Right atrium auricular region (tissue), 2 donors: ENCODE measurements at places on chromosomes 2 and 18. TPM values are rescaled to one million over a fixed set of nuclear protein-coding genes. Genes with fewer than 3 reads are reported as not detected.

IL37 gene
- total RNA-seq, result not detected

AOX1 gene
- total RNA-seq, result 48.2 TPM

DNA sequence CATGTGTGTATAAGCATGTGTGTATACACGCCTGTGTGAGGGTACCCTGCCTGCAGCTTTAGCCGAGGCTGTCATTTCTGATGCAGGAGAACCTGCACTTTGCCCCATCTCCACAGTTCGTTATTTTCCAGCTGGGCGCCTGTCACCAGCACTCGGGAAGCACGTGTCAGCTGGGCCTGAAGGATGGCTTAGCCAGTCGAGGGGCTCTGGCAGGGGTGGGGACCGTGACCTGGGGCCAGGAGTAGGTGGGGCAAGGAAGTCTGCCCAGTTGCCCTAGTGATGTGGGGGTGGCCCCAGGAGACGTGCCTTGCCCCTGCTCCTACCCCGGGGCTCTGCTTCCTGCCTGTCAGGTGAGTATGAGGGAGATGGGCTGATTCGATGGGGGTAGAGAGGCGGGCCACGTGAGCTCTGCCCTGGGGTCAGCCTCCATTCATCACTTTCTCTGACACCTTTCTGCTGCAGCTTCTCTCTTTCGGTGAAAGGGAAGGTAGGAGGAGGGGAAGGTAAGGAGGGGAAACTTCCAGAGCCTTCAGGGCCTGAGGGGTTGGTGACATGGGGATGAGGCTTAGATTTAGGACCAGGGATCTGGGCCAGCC lies 130.6 kb upstream of the SKOR2 start:
- DNase-seq, result no peak

DNA sequence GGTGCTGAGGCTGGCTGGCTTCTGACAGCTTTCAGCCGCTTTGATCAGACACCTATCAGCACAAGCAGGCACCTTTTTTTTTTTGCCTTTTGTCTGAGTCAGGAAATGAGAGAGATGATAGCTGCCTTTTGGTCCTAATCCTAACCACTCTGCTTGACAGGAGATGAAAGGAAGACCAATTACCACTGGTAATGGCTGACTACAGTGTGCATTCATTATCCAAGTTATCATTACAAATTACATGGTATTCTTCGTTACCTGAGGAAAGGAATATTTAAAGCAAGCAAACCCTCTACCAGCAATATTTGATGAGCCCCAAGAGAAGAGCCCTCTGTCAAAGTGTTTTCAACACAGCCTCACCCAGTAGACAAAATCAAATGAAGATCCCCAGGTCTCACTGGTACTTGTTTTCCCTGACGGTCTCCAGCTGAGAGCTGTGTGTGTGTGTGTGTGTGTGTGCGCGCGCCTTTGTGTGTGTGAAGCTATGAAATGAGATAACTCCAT lies 925.7 kb downstream of the DCDC2C start:
- no peak for DNase-seq

DNA sequence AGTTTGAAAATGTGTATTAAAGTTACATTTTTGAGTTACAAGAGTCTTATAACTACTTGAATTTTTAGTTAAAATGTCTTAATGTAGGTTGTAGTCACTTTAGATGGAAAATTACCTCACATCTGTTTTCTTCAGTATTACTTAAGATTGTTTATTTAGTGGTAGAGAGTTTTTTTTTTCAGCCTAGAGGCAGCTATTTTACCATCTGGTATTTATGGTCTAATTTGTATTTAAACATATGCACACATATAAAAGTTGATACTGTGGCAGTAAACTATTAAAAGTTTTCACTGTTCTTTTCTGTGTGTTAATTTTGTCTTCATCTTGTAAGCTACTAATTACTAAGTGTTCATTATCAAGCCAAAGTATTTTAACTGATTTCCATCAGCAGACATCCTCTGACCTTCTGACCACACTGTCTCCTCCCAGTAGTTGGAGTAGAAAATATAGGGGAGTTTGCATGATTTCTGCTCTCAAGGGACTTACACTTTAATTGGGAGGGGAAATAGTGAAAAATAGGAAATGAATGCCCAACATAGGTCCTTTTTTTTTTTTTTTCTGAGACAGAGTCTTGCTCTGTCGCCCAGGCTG lies 4.3 kb downstream of the PMAIP1 start:
- no peak for DNase-seq

DNA sequence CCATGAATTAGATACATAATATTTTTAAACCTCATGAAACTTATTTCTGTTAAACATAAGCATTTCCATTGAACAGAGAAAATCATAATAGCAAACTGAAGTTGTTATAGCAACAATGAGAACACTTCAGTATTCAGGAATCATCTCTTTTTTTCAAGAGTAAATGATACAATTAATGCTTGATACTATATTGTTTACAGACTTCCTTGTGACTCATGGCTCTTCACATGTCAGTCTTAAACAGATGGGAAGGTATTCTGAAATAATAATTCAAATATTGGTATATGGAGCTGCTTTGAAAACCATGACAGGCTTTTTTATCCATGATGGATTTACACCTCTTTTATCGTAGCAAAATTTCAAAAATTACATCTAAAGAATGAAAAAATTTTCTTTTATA lies 226.5 kb upstream of the RBMS1 start:
- no peak for DNase-seq

- DNase-seq, result no peak
Observed at GRCh38 chr2:40047406-40047805, 268.3 kb upstream of the THUMPD2 start.

- DNase-seq, result no peak
Observed at GRCh38 chr2:238921259-238921658, 73.4 kb downstream of the TWIST2 start.

- DNase-seq, result no peak
Observed at GRCh38 chr2:74314107-74314506, 29.1 kb downstream of the SLC4A5 start.

DNA sequence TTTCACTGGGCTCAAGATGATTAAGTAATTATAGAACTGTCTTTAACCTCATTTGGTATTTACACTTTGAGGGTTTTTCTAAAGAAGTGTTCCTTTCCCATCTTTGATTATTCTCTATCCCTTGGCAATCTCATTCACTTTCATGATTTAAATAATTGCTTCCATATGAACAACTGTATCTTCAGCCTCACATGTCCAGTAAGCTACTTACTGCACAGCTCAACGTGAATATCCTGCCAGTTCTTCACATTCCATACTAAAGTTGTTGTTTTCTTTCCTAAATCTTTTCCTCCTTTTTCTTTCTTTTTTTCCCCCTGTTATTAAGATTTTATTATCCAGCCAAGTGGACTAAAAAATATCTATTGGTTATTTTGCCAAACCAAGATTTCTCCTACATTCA lies 37.7 kb downstream of the ZC3H15 start:
- no peak for DNase-seq

TEX51 gene
- not detected for total RNA-seq

GRCh38 chr2:35220461-35220860 lies 1135.1 kb upstream of the CRIM1 start:
- DNase-seq, result no peak

DNA sequence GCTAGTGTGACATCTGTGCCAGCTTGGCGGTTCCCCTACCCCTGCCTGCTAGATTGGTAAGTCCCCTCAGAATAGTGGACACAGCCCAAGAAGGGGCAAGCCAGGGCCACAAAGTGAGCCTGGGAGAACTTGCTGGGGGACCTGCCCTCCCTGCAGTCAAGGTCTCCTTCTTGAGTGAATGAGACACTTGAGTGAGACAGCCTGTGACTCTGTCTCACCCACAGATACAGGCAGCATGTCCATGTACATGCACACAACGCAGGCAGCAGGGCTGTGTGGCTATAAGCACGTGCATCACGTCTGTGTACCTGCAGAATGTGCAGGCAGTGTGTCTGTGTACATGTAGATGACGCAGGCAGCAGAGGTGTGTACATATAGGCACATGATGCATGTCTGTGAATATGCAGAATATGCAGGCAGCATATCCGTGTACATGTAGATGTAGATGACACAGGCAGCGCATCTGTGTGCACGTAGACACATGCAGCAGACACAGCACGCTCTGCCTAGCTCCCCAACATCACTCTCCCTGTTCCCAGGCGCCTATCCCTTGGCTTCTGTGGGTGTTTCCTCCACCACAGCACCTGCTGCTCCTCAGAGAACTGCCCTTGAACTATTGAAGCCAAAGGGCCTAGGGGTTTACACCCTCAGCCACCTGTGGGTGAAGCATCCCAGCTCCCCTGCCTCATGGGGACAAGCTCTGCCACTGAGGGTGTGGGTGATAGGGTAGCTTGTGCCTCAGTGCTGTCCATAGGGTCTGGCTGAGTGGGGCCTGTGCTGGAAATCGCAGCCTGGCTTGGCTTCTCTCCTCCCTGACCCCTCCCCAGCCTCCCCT lies 147.2 kb upstream of the TWIST2 start:
- peak; percentile 57 for DNase-seq

DNA sequence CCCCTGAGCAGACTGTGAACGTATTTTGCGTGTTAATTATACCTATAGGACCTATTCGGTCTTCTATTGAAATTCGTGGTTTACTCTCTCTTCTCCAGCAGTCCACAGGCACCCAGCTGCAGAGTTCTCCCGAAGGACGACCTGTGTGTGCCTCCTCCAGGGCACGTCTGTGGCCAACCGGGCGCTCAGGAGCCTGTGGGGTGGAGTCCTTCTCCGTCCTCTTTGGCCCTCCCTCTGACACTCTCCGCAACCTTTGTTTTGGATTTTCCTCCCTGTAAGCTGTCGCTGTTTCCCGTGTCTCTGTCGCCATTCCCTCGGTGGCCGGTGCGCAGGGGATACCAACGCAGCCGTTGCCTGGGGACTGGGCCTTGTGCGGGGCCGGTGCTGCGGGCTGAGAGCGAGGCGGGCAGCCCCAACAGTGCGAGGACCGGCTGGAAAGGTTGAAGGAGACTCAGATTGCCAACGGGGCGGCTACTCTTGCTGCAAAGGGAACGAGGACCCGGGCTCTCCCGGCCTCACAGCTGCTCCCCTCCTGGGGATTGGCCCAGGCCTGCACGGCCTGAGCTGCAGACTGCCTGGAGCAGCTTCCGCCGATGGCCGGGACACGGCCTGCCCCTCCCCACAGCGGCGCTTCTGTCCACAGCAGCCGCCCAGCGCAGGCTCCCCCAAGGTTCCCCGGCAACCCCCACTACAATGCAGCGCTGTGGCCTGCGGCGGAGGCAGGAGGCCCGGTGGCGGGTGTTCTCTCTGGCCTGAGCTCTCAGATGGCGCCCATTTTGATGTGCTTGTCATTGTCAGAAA lies 221.0 kb downstream of the MTX2 start:
- DNase-seq, result no peak

DNA sequence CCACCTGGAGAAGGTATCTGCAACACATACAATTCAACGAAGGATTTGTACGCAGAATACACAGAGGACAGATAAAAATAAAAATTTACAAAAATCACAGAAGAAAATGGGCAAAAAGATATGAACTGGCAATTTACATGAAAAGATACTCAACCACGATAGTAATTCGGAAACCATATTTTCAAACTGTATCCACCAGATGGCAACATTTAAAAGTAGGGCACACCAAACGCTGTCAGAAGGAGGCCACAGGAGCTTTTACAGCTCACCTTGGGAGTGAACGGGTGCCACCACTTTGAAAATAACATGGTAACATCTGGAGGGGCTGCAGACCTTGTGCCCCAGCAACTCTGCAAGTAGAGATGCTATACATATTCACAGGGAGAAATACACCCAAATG lies 9.8 kb downstream of the KIF1A start:
- DNase-seq, result no peak

- DNase-seq, result no peak
Observed at GRCh38 chr18:74742573-74743243, 145.0 kb downstream of the ZNF407 start.

DNA sequence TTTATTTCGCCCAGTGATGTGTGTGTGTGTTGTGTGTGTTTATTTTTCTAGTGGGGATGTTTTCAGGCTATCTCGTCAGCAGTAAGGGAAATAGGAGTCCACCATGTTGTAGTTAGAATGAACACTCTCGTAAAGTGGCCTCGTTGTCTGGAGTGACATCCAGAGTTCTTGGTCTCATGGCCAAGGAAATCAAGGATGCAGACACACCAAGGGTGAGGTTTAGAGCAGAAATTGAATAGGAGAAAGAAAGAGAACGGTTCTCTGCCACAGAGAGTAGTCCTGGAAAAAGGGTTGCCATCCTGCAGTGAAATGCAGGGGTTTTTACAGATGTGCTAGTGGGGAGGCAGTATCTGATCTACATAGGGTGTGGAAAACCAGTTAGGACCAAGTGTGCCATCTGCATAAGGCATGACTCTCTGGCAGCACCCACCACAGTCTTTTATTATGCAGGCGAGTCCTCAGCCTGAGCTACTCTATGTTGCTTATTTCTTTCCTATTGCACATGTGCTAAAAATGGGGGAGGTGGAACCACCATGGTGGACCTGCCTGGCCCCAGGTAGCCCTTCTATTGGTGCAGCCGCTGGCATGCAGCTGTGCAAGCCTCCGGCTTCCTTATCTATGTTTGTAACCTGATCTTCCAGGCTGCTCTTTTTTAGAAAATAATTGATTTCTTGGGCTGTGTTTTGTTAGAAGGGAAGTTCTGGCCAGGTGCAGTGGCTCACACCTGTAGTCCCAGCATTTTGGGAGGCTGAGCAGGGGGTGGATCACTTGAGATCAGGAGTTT lies 23.2 kb downstream of the RALB start:
- no peak for DNase-seq

DNA sequence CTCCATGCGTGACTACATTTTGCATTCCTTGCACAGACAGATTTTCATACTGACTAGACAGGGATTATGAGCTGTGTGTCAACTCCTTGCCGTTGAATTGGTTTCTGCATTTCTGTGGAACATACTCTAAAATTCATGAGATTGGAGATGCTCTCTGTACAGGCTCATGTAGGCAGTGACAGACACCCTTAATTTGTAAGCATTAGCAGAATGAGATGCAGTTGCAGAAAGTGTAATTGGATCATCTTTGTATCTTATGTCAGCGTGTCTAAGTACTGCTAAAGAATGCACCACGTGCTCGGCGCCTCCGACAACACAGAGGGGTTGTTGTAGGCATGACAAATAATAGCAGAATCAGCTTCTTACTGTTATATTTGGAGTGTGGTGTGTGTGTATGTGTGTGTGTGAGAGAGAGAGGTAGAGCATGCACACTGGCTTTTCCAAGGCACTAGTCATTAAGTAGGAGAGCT lies 212.4 kb downstream of the CMPK2 start:
- DNase-seq, result no peak

DNA sequence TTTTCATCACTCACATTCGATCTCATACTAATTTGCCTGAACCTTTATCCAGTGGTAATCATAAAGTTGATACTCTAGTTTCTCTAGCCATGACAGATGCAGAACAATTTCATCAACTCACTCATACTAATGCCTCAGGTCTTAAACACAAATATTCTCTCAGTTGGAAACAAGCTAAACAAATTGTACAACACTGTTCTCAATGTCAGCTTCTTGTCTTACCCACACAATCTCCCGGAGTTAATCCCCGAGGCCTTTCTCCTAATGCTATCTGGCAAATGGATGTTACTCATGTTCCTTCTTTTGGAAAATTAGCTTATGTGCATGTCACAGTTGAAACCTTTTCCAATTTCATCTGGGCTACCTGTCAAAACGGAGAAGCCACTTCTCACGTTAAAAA lies 11.5 kb upstream of the CNOT11 start:
- DNase-seq, result no peak

CFAP65 gene
- not detected for total RNA-seq
